Stimulated activated CD8-positive, alpha-beta memory T cell treated with anti-CD3 and anti-CD28 coated beads, Interleukin-7, amount 100 ng/mL, for 4 hours (primary cell): ENCODE measurements at places on chromosomes 6 and 20.

DNA sequence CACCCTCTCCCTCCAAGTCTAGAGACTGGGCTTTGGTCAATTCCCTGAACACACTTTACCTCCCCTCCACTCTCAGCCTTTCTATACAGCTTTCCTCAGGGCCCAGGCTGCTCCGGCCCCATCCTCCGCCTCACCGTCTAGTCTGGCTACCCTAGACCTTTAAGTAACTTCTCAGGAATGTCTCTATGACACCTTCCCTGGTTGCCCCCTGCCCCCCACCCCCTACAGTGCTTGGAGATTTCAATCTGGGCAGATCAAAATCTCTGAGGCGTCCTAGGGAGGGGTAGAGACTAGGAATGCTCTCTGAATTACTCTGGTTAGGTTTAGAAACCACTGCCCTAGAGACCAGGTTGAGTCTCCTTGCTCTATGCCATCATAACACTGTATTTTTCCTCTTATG, 6.1 kb downstream of the UBE2J1 start:
- no peak for DNase-seq

- DNase-seq: no peak
Measured at GRCh38 chr6:17292600-17293133, 11.5 kb downstream of the RBM24 start.

- DNase-seq: no peak
Measured at GRCh38 chr6:23175391-23175790, 606.0 kb downstream of the HDGFL1 start.

GRCh38 chr20:22248051-22248667, 336.2 kb downstream of the FOXA2 start:
- no peak for DNase-seq

DNA sequence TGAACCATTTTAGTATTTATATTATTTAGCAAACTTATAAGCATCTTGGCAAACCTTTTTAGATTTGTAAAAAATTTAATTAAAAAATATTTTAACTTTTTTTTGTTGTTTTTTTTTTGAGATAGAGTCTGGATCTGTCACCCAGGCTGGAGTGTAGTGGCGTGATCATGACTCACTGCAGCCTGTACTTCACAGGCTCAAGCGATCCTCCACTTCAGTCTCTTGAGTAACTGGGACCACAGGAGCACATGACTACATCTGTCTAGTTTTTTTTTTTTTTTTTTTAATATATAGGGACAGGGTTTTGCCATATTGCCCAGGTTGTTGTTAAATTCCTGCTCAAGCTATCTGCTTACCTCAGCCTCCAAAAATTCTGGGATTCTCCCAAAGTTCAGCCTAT, 161.1 kb downstream of the EYS start:
- DNase-seq: no peak

DNA sequence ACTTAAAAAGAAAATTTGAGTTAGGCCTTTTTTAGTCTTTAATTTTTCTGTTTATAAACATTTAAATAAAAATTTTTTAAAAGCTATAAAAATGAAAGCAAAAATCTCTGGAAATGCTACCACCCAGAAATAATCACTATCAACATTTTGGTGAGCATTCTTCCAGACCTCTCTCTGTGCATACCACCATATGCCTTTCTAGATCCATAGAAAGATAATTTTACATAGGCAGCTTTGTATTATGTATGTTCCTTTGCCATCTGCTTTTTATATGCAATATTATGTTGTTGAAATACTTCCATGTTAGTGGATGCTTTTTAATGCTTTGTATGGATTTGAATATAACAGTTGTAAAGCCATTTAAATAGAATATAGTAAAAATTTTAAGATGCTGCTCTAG, 496.7 kb upstream of the HTR1E start:
- no peak for DNase-seq

DNA sequence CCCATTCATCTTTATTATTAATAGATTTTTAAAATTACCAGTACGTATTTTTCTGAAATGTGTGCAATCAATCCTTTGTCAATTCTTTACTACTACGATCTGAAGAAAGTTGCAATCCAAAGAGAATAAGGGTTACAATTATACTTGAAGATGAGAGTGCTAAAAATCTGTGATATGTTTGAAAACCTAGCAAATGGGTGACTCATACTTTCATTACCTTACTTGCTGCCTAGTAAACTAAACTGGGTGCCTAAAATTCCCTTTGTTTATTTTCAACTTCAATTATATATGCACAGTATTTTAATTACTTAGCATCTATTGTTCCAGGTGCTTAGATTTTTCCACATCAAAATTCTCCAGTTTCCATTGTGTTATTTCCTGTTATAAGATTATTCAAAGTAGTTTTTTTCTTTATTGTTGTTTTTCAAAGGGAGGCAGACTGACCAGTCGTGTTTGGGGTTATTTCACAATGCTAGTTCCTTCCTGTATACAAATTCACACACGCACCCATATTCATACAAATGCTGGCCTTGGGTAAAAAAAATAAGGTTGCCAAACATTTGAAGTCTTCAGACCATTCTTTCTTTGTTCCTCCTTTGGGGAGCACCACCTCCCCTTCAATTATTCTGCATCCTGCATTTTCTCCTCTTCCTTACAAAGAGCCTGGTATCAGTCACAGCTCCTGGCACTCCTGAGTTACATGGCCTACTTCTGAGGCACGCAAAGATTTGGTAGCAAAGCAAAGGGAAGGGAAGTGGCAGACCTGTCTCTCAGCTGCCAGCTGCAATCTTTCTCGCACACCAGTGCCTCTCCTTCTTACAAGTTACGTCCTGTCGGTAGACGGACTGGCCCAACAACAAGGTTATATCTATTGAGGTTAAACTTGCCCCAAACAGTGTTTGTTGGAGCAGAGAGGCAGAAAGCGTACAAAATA, 16.2 kb upstream of the FAM135A start:
- DNase-seq: no peak

GRCh38 chr6:169932491-169932890, 181.1 kb downstream of the ERMARD start:
- no peak for DNase-seq

GRCh38 chr20:21808863-21809664, 103.6 kb downstream of the PAX1 start:
- no peak for DNase-seq

DNA sequence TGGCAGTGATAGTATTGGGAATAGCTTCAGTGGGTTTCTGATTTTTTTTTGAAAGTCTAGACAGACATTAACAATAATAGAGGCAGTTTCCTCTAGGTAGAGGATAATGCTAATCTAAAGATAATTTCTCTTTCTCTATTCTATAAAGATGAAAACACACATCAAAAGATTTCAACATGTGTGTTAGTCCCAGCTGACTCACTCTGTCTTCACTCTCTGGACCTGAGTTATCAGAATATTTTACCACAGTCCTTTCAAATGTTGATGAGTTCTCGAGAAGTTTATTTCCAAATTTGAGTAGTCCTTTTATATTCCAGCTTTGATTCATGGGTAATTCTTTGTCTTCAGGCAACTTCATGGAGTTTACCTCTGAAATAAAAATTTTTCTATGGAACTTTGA, 17.1 kb downstream of the RPRD1B start:
- no peak for DNase-seq

DNA sequence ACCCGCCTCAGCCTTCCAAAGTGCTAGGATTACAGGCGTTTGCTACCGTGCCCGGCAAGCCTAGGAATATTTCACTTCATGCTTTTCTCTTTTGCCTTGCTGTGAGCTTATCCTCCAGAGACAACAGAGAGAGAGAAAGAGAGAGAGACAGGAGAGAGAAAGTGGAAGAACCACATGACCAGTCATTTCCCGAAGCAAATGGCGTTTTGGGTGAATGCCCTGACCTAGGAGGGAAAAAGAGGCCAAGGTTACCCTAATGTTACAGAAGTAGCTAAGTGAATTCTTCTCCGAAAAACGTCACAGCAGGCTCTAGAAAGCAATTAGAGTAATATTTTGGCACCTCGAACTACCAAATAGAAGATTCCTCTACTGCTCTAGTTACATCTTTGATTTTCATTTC, 9.1 kb downstream of the SGK1 start:
- DNase-seq: no peak

GRCh38 chr6:90445533-90446108, 141.3 kb downstream of the MAP3K7 start:
- DNase-seq: no peak
